ENCODE measurements at places on chromosomes 3 and 15.

DNA sequence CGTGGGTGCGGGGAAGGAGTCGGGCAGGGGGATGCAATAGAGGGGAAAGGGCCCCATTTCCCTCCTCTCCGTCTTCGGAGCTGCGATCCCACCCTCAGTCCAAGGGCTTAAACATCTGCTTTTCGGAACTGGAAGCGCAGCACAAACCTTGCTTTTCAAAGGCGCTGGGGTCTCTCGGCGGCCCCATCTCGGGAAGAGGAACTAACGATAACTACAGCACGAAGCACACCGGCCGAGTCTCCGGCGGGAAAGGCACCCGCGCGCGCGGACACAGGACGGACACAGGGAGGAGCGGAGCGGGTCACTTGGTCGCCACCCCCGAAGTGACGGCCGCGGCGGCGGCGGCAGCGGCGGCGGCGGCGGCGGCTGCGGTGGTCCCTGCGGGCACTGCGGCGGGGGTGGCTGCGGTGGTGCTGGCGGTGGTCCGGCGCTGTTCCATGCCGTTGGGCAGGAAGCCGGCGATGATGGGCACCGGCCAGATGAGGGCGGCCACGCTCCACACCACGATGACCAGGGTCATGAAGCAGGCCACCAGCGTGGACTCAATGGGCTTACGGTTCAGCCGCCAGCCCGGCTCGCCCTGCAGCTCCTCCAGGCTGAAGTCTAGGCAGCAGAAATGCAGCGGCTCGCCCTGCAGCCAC is 1.1 kb downstream of the TMEM158 start:
- no peak for DNase-seq

- DNase-seq: no peak
These were observed 101.4 kb downstream of the RYK start for GRCh38 chr3:134149286-134149685.

- DNase-seq: no peak
These were observed 36.6 kb downstream of the UACA start for GRCh38 chr15:70726753-70727152.

- no peak for DNase-seq
These were observed 289.1 kb upstream of the AZI2 start for GRCh38 chr3:28637742-28638141.

- DNase-seq: no peak
These were observed at the start of gene MEIS2 for GRCh38 chr15:37100109-37100965. Gene MEIS2, minus strand, starts transcription at chr15:37100549. Its CDS starts 1,083 bp downstream, at chr15:37099466.

DNA sequence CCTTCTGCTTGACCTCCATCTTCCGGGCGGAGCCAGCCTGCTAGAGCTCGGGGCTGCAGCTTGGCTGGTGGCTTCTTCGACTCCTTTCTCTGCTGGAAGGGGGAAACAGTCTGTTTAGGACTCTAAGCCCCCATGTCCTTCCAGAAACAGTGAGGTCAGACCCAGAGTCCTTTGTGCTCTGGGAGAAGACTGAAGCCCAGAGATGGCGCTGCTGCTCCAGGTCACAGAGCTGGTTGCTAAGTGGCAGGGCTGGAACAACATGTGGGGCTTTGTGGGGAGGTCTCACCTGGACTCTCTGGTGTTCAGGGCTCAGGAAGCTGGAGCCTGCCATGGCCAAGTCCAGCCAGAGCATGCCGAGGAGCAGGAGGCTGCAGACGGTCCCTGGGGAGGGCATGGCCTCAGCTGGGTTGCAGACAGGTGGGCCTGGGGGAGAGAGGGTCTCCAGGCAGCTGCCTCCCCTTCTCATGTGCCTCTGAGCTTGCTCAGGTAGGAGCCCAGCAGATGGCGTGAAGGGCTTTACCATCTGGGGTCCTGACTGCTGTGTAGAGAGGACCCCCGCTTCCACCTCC is 2.9 kb downstream of the GHRL start:
- DNase-seq: no peak

All from stimulated activated CD4-positive, alpha-beta T cell treated with anti-CD3 and anti-CD28 coated beads, TNF-alpha, amount 100 ng/mL, for 1 hour (primary cell).